NCI-H187 (cell line): ENCODE measurements at places on chromosomes 7 and 10.

DNA sequence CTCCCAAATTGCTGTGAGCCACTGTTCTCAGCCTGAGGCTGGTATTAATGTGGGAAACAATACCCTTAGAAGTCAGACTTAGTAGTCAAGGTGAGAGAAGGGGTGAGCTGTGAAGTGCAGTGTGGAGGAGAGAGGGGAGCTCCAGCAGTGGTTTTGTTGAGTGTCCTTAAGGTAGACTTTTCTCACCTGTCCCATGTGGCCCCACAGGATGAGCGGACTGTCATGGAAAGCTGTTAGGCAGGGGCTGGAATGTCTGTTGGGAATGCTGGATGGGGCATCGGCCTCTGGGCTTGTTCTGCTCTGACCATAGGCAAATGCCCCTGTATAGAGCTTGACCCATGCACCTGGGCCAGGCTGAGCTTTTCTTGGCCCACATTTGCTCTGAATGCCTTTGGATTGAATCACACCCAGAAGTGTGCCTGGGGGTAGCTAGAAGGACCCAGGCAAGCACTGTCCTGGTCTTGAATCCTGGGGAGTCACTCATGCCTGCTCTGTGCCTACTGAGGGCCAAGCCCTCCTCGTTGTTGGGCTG lies 36.3 kb upstream of the SH2D4B start:
- DNase-seq, result no peak

DNA sequence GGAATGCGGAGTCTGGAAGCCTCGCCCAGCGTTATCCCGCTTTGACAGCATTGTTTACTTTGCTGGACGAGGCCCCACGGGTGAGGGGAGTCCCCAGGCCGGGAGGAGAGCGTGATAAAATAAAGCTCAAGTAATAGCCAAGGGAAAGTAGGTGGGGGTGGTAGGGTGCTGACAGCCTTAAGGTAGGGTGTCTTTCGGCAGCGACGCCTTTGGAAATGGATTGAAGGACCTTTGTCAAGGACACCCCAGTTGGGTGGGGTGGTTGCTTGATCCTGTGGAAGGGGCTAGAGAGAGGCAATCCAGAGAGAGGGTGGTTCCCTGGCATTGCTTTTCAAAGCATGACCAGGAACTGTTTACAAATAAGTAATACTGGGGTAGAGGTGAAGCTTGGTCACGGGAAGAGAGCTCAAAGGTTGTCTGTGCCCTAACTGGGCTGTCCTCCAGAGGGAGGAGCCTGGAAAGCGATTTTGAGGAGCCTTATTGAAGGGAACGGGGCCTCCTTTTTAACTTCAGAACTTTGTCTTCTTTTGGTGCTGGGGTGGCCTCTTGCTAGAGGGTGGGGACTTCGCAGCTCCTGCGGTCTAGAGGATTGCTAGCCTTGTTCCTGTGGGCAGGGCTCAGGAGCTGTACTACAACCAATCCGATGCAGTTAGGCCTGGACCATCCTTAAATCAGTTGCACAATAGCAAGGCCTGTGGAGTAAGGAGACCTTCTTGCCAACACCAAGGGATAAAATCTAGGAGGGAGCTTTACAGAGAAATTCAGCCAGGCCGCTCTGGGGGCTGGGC lies 1.3 kb downstream of the EIF4EBP2 start:
- no peak for DNase-seq

DNA sequence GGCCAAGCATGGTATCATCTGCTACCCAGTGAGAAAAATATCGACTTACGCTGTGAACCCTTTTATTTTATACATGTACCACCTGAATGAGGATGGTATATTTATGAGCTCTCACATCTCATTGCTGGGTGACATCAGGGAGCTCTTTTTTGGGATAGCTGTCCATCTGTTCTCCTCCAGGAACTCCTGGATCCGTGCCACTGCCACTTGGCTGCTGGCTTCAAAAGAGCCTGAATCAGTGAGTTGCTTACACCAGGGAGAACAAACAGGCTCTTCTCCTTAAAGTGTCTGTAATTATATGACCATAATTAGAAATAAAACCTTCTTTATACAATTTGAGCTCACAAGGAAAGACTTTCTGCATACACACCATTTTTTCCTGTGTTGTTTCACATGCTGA lies 106.2 kb downstream of the KAT6B start:
- DNase-seq, result no peak

- no peak for DNase-seq
Measured at GRCh38 chr10:29784175-29784773, 149.5 kb upstream of the SVIL start.

- no peak for DNase-seq
Measured at GRCh38 chr10:69962746-69963135, 89.9 kb upstream of the MACROH2A2 start.

DNA sequence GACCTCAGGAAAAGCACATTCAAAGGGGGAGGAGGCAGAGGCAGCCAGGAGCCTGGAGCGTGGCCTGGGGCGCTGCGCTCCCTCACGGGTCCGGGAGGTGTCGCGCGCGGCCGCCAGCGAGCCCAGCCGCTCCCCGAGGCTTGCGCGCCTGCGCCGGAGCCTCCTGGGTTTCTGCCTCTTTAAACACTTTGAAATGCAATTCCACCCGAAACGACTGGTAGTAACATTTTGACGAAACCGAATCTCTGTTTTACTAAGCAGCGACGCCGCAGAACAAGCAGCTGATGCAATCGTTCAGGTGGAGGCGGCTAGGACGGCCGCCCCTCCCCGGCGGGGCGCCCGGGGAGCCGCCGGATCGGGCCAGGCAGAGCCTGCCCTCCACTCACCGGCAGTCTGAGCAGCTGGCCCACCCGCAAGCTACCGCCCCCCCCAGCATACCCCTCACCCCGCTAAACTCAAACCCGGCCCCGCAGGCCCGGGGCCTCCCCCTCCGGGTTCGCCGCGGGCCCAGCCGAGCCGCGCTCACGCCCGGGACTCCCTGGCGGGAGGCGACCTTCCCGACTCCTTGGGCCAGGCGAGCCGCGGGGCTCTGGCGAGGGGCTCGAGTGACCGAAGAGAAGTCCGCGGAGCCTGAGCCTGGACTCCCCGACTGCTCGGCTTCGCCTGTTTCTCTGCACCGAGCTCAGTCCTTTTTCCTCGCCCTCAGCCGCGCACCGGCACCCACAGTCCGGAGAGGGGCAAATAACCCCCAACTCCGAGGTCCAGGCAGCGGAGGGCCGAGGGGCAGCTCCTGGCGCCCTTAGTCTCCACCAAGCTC lies 3.2 kb downstream of the MKX start:
- DNase-seq, result peak; percentile 14

DNA sequence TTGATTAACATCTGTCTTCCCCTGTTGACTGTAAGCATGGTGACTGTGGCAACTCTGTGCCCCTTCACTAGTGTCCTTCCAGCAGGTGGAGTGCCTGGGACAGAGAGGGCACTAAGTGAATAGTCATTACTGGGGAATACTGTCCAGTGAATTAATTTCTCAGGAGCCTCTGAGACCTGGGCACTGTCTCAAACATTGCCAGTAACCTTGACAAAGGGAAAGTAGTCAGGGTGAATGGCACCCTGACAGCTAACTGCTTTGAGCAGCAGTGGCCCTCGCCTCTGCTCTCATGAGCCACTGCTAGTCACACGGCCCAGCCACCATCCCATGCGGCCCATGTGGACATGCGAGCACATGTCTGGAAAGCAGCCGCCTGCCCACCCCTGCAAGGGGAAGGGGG lies 13.1 kb upstream of the GRB10 start:
- no peak for DNase-seq

DNA sequence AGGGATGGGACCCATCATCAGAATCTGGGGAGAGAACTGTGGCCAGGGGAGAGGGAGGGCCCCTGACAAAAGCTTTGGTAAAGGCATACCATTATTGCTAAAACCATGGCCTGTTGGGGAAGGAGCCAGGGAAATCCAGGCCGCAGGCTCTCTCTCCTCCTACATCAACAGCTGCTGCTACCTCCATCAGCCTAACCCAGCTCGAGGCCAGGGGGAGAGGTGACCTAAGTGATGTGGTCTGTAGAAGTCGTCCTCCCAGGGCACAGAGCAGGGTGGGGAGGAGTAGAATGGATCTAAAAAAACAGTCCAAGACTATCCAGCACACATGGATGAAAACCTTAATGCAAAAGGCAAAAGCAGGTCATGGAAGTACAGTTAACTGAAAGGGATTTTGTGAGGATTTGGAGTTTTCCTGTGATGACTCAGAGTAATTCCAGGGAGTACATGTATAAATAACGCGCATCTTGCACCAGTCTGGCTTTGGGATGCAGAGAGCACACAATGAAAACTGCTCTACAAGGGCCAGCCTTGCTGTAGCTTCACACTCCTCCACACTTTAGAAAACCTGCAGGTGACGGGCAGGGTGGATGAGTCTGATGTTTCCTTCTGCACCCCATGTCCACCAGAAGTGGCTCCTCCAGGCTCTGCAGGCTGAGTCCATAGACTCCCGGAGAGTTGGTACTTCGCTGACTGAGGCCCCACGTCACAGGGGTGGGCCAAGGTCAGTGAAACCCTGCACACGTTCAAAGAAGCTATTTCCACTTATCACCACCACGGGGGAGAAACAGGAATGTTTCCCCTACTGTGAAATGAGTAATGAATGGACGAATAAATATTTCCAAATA lies 38.5 kb upstream of the MSMB start:
- DNase-seq, result no peak

DNA sequence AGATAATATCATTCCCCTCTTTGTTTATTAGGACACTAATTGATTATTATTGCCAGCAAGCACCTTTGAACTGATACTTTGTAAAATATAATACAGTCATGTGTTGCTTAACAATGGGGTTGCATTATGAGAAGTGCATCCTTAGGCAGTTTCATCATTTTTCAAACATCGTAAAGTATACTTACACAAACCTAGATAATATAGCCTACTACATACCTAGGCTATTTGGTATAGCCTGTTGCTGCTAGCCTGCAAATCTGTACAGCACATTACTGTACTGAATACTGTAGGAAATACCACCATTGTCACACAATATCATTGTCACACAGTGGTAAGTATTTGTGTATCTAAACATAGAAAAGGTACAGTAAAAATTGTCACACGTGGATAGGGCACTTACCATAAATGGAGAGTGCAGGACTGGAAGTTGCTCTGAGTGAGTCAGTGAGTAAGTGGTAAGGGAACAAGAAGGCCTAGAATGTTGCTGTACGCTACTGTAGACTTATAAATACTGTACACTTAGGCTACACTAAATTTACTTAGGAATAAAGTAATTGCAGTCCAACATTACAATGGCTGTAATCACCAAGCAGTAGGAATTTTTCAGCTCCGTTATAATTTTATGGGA lies 70.7 kb downstream of the LCOR start:
- no peak for DNase-seq

DNA sequence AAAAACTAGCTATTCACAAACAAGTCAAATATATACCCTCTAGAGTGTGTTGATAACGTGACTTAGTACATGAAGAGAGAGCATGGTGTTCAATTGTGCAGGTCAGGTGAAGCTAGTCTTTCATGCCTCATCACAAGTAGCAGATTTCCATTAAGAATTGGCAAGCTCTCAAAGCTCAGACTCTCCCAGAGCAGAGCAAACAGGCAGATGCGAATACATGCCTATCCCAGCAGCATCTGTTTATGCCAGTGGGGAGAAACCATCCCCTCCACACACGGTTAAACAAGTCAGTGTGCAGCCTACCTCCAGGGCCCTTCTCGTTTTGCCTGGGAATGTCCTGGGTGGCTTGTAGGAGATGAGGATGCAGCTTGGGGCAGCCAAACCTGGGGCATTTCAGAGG lies 532.5 kb upstream of the C7orf33 start:
- peak; percentile 30 for DNase-seq

DNA sequence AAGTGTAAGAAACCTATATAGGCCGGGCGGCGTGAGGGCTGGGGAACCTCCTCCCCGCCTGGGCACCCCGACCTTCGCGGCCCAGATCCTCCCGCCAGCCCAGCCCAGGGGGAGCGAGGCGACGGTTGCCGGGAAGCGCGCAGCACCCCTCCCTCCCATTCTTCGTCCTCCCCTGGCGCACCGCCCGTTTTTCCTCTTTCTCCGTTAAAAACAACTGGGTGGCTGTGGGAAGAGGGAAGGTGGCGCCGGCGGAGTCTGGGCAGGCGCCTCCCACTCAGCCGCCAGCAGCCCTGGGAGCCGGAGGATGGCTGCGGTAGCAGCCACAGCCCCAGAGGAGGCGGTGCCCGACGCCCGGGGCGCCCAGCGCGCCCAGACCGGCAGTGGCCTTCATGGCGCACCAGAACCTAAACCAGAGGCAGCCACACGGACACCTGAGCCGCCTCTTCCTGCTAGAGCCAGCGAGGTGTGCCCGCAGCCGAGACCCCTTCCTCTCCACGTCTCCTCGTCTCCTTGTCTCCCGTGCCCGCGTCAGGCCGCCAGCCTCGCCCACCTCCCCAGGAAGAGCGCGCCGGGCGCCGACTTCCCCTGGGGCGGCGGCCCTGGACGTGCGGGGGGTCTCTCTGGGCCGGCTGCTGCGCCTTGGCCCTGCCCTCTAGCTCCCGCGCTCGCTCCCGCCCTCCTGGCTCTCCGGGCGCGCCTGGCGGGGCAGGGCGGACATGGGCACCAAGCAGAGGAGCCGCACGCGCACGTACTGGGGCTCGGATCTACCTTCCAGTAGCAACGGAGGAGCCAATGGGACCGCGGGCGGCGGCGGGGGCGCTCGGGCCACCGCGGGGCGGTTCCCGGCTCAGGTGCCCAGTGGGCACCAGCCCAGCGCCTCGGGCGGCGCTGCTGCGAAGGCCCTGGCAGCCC lies 32.8 kb upstream of the SFTPD start:
- DNase-seq, result no peak

GRCh38 chr7:140518370-140519006 lies 39.2 kb upstream of the MKRN1 start:
- no peak for DNase-seq

DNA sequence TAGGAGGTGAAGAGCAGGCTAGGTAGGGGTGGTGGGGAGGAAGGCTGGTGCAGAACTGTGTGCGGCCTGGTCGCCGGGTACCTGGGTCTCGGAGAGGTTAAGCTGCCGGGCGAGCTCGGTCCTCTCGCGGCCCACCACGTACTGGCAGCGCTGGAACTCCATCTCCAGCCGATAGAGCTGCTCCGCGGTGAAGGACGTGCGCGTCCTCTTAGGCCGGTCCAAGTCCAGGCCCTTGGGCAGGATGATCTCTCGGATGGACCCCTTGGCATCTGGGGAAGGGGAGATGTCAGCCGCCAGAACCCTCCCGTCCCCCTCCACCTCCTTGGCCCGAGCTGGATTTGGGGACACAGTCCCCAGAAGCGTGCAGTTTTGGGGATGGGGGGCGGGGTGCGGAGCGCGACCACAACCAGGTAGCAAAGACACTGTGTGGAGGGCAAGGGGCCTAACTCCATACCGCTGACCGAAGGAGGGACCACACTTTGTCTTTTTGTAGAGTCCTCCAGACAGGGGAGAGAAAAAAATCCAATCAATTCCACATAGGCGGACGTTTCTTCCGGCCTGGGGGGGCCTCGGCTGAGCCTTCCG lies 1.6 kb downstream of the VAX1 start:
- no peak for DNase-seq
